ENCODE measurements at places on chromosomes 11 and 22.

DNA sequence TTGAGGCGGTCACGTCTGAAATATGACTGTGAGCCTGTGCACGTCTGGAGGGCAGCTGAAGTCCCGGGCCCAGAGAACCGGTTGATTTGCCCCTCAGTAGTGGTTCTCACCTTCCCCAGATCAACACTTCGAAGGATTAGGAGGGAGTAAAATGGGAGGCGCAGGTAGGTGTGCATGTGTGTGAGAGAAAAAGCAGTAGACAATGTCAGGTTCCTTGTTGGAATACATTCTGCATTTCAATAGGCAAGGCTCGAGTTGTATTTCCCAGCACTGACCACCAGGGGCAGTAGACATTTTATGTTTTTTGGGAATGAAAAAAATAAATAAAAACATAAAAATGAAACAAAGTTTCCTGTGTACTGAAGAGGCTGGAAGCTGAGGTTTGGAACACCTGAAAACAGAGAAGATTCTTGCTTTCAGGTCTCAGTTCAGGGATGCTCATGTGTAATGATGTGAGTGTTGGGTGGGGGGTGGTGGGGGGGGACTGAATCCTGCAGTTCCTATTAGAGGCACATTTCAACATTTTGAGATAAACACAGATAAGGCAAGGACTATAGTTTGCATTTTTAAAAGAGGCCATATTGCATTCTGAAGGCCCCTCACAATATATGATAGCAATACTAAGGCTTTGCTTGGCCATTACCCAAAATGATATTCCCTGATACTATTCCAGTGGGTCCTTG is 333.9 kb downstream of the CADM1 start:
- no peaks in the 10 kb centered on the region for H3K36me3 ChIP-seq
- H3K4me1 ChIP-seq = no peaks in the 10 kb centered on the region

GRCh38 chr11:117229931-117230285 is 2.0 kb downstream of the PCSK7 start:
- peaks cover 51% of the 10 kb centered on the region for H3K4me1 ChIP-seq
- peak overlapping the region; percentile 97 for H3K4me3 ChIP-seq
- H3K27ac ChIP-seq = peak overlapping the region; percentile 96
- H3K27me3 ChIP-seq = no peaks in the 10 kb centered on the region

GRCh38 chr22:32631507-32632255 is 157.1 kb downstream of the FBXO7 start:
- H3K4me3 ChIP-seq = no peak overlapping the region
- no peak for DNase-seq
- no peak overlapping the region for H3K27ac ChIP-seq
- peaks cover 10% of the 10 kb centered on the region for H3K27me3 ChIP-seq

DNA sequence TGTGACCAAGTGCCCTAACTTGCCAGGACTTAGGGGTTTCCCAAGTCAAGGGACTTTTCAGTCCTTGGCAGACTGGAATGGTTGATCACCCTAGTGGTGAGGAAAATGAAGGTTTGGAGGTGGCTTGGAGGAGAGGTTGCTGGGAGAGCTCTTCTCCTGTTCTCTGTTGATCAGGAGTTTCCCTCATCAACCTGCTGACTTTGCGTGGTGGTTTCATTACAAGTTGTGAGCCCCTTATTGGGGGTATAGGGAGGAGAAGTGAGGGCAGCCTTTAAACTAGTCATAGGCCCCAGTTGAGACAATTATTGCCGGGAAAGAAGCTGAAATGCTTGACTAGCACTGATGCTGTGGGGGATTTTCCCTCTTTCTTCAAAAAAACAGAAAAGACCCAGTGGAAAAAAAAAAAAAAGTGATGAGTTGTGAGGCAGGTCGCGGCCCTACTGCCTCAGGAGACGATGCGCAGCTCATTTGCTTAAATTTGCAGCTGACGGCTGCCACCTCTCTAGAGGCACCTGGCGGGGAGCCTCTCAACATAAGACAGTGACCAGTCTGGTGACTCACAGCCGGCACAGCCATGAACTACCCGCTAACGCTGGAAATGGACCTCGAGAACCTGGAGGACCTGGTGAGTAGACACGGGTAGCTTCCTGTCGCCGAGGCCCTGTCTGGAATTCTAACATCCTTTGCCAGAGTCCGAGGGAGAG is at the start of gene CXCR5:
Gene CXCR5, plus strand, starts transcription at position 525 of the 704 bp plus-strand sequence. Its CDS starts 50 bp downstream, at position 575.
- H3K4me1 ChIP-seq = peaks cover 42% of the 10 kb centered on the region
- H3K27ac ChIP-seq = peak within 1 kb of the TSS; percentile 90
- no peaks in the 10 kb centered on the region for H3K27me3 ChIP-seq
- peak; percentile 47 for DNase-seq
- peak within 1 kb of the TSS; percentile 61 for H3K4me3 ChIP-seq

GRCh38 chr11:95516786-95517185 is 272.8 kb downstream of the FAM76B start:
- no peaks in the 10 kb centered on the region for H3K4me1 ChIP-seq
- H3K4me3 ChIP-seq = no peak overlapping the region
- no peak for DNase-seq
- H3K36me3 ChIP-seq = no peaks in the 10 kb centered on the region
- H3K27me3 ChIP-seq = peaks cover 25% of the 10 kb centered on the region

- H3K27me3 ChIP-seq = no peaks in the 10 kb centered on the region
- H3K4me1 ChIP-seq = peaks cover 21% of the 10 kb centered on the region
- H3K27ac ChIP-seq = peak overlapping the region; percentile 87
- DNase-seq = peak; percentile 72
- H3K4me3 ChIP-seq = peak overlapping the region; percentile 95
These were observed 740 bp downstream of the FADS1 start for GRCh38 chr11:61815790-61816735.

- H3K27ac ChIP-seq = no peak overlapping the region
- DNase-seq = no peak
- peaks cover 6% of the 10 kb centered on the region for H3K4me1 ChIP-seq
- H3K4me3 ChIP-seq = no peak overlapping the region
- no peaks in the 10 kb centered on the region for H3K27me3 ChIP-seq
- H3K36me3 ChIP-seq = peaks cover 6% of the 10 kb centered on the region
These were observed 252.7 kb downstream of the CASP12 start for GRCh38 chr11:104645261-104646222.

- peaks cover 8% of the 10 kb centered on the region for H3K4me1 ChIP-seq
- no peak overlapping the region for H3K4me3 ChIP-seq
- no peak for DNase-seq
- H3K27ac ChIP-seq = no peak overlapping the region
- no peaks in the 10 kb centered on the region for H3K27me3 ChIP-seq
- no peaks in the 10 kb centered on the region for H3K36me3 ChIP-seq
These were observed 30.5 kb downstream of the RTN3 start for GRCh38 chr11:63711838-63712237.

DNA sequence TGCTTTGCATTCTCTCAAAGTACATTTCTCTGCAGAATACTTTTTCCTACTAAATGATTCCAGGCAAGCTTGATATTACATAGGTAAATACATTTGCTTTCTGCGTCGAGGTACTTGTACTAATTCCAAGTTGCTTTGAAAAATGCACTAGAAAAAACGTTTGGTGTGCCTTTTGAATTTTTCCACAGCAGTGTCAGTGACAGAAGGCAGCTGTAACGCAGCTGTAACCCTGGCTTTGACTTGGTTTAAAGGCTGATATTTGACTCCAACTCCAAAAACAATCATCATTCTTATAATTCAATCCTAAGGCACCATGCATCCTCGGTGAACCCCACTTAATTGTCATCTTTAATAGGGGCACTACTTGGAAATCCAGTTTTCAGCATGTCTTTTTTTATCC is 125.0 kb downstream of the MAML2 start:
- H3K27me3 ChIP-seq = no peaks in the 10 kb centered on the region
- no peak overlapping the region for H3K27ac ChIP-seq
- no peak for DNase-seq
- no peaks in the 10 kb centered on the region for H3K36me3 ChIP-seq
- H3K4me3 ChIP-seq = no peak overlapping the region

- H3K4me3 ChIP-seq = peak overlapping the region; percentile 96
- H3K36me3 ChIP-seq = peaks cover 8% of the 10 kb centered on the region
- H3K4me1 ChIP-seq = peaks cover 30% of the 10 kb centered on the region
- H3K27ac ChIP-seq = peak overlapping the region; percentile 77
- no peaks in the 10 kb centered on the region for H3K27me3 ChIP-seq
- DNase-seq = no peak
These were observed 832 bp upstream of the NAP1L4 start for GRCh38 chr11:2992997-2993325.

GRCh38 chr11:73277467-73277866 is 5.3 kb downstream of the P2RY6 start:
- peaks cover 9% of the 10 kb centered on the region for H3K4me1 ChIP-seq
- no peak for DNase-seq
- H3K4me3 ChIP-seq = no peak overlapping the region
- no peak overlapping the region for H3K27ac ChIP-seq

- H3K4me1 ChIP-seq = peaks cover 46% of the 10 kb centered on the region
- peak overlapping the region; percentile 34 for H3K4me3 ChIP-seq
- H3K36me3 ChIP-seq = no peaks in the 10 kb centered on the region
- peaks cover 46% of the 10 kb centered on the region for H3K27me3 ChIP-seq
These were observed 85.5 kb downstream of the PDE2A start for GRCh38 chr11:72588421-72589410.

- peaks cover 15% of the 10 kb centered on the region for H3K4me1 ChIP-seq
- no peak overlapping the region for H3K27ac ChIP-seq
- peaks cover 5% of the 10 kb centered on the region for H3K36me3 ChIP-seq
- no peak for DNase-seq
These were observed 3.7 kb upstream of the RELT start for GRCh38 chr11:73372375-73372993.

- no peaks in the 10 kb centered on the region for H3K27me3 ChIP-seq
- H3K4me1 ChIP-seq = peaks cover 25% of the 10 kb centered on the region
- peak; percentile 52 for DNase-seq
- no peak overlapping the region for H3K27ac ChIP-seq
These were observed 9.1 kb downstream of the USP35 start for GRCh38 chr11:78197816-78198215.

- H3K4me3 ChIP-seq = no peak overlapping the region
- peaks cover 5% of the 10 kb centered on the region for H3K27me3 ChIP-seq
- H3K27ac ChIP-seq = no peak overlapping the region
- H3K4me1 ChIP-seq = no peaks in the 10 kb centered on the region
- no peak for DNase-seq
These were observed 51.4 kb upstream of the CEP126 start for GRCh38 chr11:101863361-101863760.

- no peaks in the 10 kb centered on the region for H3K36me3 ChIP-seq
- H3K27me3 ChIP-seq = peaks cover 22% of the 10 kb centered on the region
- H3K4me3 ChIP-seq = no peak overlapping the region
- peaks cover 9% of the 10 kb centered on the region for H3K4me1 ChIP-seq
- no peak overlapping the region for H3K27ac ChIP-seq
- DNase-seq = no peak
These were observed 27.6 kb upstream of the APLP2 start for GRCh38 chr11:130042093-130042591.

Data from natural killer cell treated with Interleukin-12 subunit alpha and Interleukin-12 subunit beta and Interleukin-15 and Interleukin-18, amount 100 ng/mL, for 72 hours (primary cell).